ENCODE measurements at places on chromosomes 16 and 17. TPM values are rescaled to one million over a fixed set of nuclear protein-coding genes. Genes with fewer than 3 reads are reported as not detected.

DNA sequence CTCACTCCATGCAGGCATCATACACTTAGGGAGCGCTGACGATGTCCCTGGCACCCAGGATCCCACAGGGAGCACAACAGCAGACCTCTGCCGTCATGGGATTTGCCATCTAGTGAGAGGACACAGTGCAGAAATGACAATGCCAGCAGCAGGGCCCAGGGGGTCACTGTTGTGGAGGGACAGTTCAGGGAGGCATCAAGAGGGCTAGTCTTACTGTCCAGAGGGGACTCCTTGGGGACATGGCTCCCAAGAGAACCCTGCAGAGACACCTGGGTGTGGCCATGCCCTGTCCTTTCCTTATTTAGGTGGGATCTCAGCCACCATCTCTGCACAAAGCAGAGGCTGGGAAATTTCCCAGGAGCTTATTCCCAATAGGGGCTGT is 73.7 kb downstream of the CRISPLD2 start:
- DNase-seq, result no peak

DNA sequence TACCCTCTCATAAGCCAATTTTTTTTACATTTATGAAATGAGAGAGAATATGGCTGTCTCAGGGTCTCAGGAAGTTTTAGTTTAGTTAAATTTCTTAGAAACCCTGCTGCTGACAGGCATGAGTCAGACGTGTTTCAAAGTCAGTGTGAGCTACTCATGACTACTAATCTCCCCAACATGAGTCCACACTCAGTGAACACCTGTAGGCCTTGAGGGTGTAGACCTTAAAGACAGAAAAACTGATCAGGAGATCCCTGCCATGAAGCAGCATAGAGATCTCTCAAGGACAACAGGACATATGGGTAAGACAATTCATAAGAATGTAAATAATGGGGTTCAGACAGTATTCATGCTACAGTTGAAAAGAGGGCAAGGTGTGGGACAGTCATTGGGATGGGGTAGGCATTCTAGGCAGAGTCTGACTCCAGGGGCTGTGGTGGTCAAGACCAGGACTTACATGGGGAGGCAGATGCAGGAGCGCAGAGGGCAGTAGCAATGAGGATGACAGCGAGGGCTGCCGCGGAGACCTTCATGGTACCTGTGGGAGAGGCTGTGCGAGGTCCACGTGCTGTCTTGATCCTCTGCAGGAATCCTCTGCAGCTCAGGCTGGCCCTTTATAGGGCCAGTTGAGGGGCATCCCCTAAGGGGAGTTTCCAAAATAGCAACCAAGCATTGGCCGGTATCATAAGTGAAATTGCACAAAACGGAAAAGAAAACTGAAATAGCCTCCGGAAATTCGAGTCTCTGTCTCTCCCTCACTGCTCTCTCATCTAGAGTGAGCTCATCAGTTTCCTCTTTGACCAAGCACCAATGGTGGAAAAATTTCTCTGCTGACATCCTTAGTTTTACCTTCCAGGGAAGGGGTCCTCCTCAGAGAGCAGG is at the start of gene CCL5:
Gene CCL5, minus strand, starts transcription at position 588 of the 882 bp plus-strand sequence.
- DNase-seq, result no peak

- no peak for DNase-seq
Observed at GRCh38 chr16:84986102-84986501, 25.2 kb downstream of the ZDHHC7 start.

DNA sequence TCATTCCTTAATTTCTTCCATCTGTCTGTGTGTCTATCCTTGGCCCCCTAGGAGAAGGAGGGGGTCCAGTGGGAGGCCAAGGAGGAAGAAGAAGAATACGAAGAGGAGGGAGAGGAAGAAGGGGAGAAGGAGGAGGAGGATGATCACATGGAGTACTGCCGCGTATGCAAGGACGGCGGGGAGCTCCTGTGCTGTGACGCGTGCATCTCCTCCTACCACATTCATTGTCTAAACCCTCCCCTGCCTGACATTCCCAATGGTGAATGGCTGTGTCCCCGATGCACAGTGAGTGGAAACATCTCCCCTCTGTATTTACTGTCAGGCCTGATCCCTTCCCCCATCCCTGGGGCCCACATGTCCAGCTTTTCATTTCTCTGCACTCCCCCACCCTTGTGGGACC is 6.3 kb downstream of the CHD3 start:
- DNase-seq, result no peak

DNA sequence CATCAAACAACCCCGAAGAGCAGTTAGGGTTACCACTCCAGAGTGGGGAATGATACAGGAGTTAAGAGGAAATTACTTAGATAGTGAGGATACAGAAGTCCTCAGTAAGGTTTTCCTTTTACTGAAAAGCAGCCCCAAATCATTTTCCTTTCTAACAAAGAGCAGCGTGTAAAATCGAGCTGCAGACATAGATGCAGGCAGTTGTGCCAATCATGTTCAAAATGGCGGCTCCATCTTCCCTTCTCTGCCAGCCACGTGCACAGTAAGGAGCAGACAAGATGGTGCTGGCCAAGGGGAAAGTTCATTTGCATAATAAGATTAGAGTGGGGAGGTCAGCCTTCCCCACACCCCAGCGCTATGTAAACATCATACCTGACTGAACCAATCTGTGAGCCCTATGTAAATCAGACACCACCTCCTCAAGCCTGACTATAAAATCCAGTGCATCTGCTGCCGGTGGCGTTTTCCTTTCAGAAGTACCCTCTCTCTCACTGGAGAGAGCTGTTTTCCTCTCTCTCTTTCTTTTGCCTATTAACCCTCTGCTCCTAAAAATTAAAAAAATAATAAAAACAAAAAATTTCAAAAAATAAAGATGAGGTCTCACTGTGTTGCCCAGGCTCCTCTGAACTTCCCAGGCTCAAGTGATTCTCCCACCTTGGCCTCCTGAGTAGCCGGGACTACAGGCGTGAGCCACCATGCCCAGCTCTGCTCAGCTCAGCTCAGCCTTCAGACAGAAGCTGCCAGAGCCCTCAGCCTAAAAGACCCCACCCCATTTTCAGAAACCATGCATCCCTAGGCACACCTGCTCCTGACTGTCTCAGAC is 2.6 kb upstream of the SRL start:
- DNase-seq, result peak; percentile 34

GRCh38 chr17:32699247-32699646 is 177.7 kb downstream of the MYO1D start:
- DNase-seq, result no peak

DNA sequence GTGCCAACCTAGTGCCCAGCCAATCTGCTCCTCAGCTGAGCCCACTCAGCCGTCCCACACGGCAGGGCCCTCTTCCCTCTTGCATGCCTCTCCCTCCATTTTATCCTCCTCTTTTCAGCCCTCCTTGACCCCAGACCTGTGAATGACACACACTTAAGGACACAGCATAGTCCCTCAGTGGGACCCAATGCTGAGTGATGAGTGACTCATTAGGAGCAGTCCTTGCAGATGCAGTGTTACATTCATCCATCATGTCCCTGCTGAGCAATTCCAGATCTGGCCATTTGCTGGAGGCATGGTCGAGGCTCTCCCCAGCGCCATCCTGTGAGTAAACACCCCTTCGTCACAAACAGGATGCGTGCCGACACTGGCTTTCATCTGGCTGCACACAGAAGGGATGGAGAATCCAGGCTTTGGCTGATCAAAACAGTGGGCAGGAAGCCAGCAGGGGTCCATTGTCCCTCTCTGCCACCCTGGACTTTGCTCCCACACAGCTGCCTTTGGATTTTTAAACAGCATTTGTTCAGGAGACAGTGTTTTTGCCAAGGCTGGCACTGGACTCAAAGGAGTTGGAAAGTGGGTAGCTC is 122.6 kb downstream of the AXIN2 start:
- DNase-seq, result no peak

- DNase-seq, result no peak
Observed at GRCh38 chr17:27615121-27615520, 15.9 kb upstream of the LGALS9 start.

DNA sequence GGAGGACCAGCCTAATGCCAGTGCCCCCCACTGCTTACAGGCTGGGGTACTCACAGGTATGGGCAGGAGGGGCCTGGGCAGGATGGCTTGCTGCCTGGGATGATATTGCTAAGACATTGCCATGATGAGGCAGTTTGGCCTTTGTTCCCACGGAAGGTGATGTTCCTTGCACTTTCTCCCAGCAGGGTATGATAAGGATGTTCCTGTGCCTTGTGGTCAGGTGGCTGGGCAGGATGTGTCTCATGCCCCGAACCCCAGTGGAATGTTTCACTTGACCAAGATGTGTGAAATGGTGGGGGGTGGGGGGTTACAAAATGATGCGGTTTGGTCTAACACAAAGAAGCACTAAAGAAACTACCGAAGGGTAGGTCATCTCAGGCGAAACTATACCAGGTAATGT is 337.8 kb upstream of the ZFHX3 start:
- no peak for DNase-seq

DNA sequence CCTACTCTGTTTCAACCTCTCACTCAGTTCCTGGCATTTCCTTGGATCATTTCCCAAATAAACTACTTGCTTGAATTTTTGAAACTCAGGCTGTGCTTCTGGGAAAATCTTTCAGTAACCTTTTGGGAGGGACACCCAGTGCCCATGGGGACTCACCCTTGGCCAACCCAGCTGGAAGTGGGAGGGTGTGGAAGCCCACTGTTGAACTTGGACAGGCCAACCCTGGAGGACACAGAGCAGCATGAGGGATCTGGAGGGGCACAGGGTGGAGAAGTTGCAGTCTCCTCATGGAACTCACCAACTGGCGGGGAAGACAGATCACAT is 11.2 kb downstream of the RTN4RL1 start:
- DNase-seq, result no peak

- no peak for DNase-seq
Observed at GRCh38 chr17:80614332-80615047, 69.9 kb downstream of the RPTOR start.

GRCh38 chr17:48693178-48693577 is 29.1 kb downstream of the PRAC1 start:
- no peak for DNase-seq

The PIK3R6 gene
- total RNA-seq, result not detected

The TP53TG3B gene
- not detected for total RNA-seq

The AKTIP gene
- 27.8 TPM for total RNA-seq

The GPR179 gene
- 0.57 TPM for total RNA-seq
